Hindlimb muscle (tissue), 1 donor: ENCODE measurements at places on chromosomes 7 and 10. TPM values are rescaled to one million over a fixed set of nuclear protein-coding genes. Genes with fewer than 3 reads are reported as not detected.

The SPDYE11 gene
- polyA plus RNA-seq = 1.9 TPM

The SPDYE5 gene
- polyA plus RNA-seq = 5.5 TPM

The TMEM229A gene
- 0.09 TPM for polyA plus RNA-seq

DNA sequence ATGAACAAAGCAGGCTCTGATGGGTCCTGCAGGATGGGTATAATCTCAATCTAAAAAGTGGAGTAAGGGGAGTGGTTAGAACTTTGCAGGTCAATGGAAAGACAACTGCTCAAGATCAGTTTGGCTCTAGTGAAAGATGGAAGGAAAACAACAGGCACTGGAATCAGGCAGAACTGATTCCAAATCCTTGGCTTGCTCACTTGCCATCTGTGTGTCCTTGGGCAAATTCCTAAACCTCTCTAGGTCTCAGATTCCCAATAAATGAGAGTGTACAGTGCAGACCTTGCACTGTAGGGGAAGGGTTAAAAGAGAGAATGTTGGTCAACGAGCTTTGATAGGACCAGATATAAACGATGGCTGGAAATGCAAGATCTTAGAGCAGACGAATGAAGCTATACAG lies 186.1 kb upstream of the AOAH start:
- no peak for DNase-seq

DNA sequence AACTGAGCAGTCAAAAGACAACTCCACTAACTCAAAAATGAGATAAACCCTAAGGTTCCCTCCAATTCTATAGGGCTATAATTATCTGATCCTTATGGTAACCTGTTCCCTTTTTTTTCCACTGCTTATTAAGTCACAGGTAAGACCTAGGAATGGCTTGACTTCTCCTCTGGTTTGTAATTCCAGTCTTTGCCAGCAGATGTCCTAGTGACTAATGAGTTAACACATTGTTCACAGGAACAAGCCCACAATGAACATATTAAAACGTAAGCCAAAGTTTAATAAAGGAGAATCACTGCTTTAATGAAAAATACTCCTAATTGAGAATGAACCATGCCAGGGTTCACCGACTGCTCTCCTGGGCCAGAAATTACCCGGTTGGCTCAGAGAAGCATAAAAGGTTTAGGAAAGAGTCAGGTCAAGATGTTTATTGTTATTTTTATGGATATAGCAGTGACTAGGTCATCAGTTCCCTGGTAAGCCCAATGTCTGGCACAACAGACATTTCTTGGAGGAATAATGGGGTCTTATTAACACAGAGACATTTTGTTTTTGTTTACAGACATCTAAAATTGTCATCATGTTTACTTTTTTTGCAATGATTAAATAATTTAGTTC lies 120.1 kb downstream of the ELAPOR2 start:
- DNase-seq = peak; percentile 26

- DNase-seq = no peak
Observed at GRCh38 chr10:88896372-88896993, 16.4 kb downstream of the STAMBPL1 start.

DNA sequence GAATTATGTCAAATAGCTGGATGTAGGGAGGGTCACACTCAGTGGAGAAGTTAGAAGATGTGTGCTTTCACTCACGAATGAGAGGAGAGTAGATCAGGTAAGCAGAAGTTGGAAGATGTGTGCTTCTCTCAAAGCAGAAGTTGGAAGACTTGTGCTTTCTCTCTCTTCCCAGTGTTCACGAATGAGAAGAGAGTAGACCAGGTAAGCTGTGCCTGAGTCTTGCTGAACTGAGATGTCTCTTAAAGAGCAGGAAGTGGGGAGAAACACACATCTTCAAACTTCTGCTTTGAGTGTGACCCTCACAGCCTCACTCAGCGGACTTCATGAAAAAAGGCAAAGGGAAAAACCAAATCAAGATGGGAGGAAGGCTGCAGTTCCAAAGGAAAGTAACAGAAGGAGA lies 7.0 kb upstream of the TMEM243 start:
- no peak for DNase-seq

- DNase-seq = no peak
Observed at GRCh38 chr7:3338161-3338560, 37.1 kb downstream of the SDK1 start.

DNA sequence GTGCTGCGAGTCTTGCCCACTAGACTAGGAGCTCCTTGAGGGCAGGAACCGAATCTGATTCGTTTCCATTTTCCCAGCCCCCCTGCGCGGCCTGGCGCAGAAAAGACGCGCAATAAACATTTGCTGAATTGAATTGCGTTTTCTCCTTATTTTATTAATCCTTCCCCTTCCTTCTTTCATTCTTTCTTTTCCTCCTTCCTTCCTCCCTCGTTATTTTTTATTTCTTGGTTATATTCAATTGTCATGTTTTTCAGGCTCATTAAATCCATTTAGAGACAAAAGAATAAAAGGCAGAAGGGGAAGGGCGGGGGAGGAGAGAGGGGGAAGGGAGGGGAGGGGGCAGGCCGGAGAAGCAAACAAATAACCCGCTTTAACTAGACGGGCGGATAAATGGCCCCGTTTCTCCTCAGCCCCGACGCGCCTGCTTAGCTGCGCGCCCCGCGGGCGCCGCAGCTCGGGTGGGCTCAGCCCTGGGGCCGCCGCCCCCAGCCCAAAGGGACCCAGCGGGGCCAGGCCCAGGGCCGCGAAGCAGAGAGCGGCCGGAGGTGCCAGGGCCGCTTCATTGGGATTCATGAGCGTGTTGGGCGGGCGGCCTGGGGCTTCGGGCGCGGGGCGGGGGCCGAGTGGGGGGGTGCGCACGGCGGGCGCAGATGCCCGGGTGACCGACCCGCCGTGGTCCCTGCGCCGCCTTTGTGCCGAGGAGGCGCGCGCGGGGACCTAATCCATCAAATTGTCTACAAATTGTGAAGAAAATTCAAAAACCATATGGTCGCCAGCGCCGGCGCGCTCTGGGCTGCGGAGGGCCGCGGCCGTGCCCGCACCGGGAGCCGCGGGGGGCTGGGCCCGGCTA lies 5.0 kb downstream of the LBX1 start:
- DNase-seq = no peak

GRCh38 chr10:14661818-14662217 lies 112.9 kb downstream of the FAM107B start:
- DNase-seq = no peak

- DNase-seq = no peak
Observed at GRCh38 chr7:137664846-137665245, 181.9 kb downstream of the DGKI start.
